ENCODE measurements at places on chromosomes 6 and 20. TPM values are rescaled to one million over a fixed set of nuclear protein-coding genes. Genes with fewer than 3 reads are reported as not detected.
A peak's percentile ranks its signal among the peaks of the same experiment; 100 is the strongest.

Gene GSTA3
- not detected for total RNA-seq

DNA sequence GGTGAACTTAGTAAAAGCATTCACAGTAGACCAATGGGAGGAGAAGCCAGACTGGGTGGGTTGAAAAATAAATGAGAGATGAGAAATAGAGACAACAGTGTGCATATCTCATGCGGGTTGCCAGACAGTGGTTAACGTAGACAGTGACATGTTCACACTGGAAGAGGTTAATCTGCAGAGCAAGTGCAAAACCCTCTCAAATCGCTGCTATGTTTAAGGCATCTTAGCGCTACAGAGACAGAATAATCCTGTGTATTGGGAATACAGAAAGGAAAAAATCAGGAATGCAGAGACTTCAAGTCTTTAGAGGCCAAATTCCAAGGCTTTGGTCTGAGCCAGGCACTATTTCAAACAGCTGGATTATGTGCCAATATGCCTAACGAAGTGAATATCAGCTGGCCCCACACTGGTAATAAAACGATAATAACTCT lies 107.1 kb downstream of the TSHZ2 start:
- H3K4me3 ChIP-seq, result no peak overlapping the region
- H3K4me1 ChIP-seq, result no peaks in the 10 kb centered on the region
- no peak for DNase-seq
- no peaks in the 10 kb centered on the region for H3K36me3 ChIP-seq

DNA sequence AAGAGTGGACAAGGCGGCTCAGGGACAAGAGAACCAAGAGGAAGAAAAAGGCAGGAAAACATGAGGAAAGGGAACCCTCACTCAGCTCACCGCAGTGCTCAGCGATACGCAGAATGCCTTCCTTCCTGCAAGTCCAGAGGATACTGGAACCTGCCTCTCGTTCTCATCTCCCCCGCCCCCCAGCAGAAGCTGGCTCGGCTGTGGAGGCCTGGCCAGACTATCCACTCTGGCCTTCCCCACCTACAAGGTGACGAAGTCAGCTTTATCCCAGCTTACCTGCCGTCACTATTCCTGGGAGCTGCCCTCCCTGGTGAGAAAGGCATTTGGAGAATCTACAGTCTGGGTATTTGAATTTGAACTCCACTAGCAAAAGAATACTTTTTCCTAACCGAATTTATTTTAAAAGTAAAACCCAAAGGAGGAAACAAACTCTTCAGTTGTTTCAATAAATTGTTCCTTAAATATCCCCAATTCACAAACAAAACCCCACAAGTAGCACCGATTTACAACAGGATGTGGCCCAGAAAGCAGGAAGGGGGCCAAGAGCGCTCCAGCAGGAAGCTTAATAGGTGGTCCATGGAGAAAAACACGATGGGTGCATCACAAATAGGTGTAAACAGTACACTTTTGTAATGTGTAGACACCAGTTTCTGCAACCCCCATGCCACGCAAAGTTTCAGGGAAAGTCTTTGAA lies 2.1 kb upstream of the DIDO1 start:
- no peaks in the 10 kb centered on the region for H3K4me1 ChIP-seq
- H3K4me3 ChIP-seq, result no peak overlapping the region
- H3K36me3 ChIP-seq, result no peaks in the 10 kb centered on the region
- H3K27ac ChIP-seq, result no peak overlapping the region
- H3K27me3 ChIP-seq, result no peaks in the 10 kb centered on the region
- DNase-seq, result no peak

GRCh38 chr6:16388488-16388887 lies 150.1 kb downstream of the GMPR start:
- DNase-seq, result no peak
- no peak overlapping the region for H3K27ac ChIP-seq
- H3K36me3 ChIP-seq, result no peaks in the 10 kb centered on the region
- no peak overlapping the region for H3K4me3 ChIP-seq
- H3K4me1 ChIP-seq, result peaks cover 7% of the 10 kb centered on the region

DNA sequence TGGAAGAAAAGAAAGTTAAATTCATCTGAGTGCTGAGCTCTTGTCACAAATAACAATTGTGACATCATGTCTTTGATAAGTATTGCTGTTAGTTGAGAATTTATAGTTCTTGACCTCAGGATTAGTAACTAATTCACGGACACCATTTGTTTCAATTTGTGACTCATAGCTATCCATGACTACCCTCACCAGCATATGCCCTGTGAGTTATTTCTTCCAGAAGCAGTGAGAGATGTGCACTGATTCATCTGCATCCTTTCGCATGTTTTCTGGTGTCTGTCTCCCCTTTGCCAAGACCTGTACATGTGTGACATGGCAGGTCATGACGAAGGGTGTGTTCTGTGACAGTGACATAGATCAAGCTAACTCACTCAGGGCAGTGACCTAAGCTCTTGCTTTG lies 86.9 kb downstream of the SOBP start:
- no peak for DNase-seq
- H3K4me1 ChIP-seq, result no peaks in the 10 kb centered on the region
- no peak overlapping the region for H3K4me3 ChIP-seq
- H3K36me3 ChIP-seq, result peaks cover 3% of the 10 kb centered on the region

GRCh38 chr6:103570431-103570830 lies 1289.3 kb downstream of the HACE1 start:
- H3K36me3 ChIP-seq, result no peaks in the 10 kb centered on the region
- DNase-seq, result no peak

- no peaks in the 10 kb centered on the region for H3K4me1 ChIP-seq
- no peak overlapping the region for H3K27ac ChIP-seq
- H3K27me3 ChIP-seq, result no peaks in the 10 kb centered on the region
- H3K36me3 ChIP-seq, result no peaks in the 10 kb centered on the region
- peak; percentile 22 for DNase-seq
Observed at GRCh38 chr20:36644032-36644705, 1.8 kb downstream of the SLA2 start.

- H3K27ac ChIP-seq, result no peak overlapping the region
- no peak for DNase-seq
- no peaks in the 10 kb centered on the region for H3K36me3 ChIP-seq
- no peaks in the 10 kb centered on the region for H3K4me1 ChIP-seq
Observed at GRCh38 chr20:12744037-12744436, 264.7 kb upstream of the SPTLC3 start.

GRCh38 chr6:124753562-124754105 lies 208.6 kb upstream of the RNF217 start:
- no peaks in the 10 kb centered on the region for H3K36me3 ChIP-seq
- no peak overlapping the region for H3K4me3 ChIP-seq
- H3K4me1 ChIP-seq, result no peaks in the 10 kb centered on the region

DNA sequence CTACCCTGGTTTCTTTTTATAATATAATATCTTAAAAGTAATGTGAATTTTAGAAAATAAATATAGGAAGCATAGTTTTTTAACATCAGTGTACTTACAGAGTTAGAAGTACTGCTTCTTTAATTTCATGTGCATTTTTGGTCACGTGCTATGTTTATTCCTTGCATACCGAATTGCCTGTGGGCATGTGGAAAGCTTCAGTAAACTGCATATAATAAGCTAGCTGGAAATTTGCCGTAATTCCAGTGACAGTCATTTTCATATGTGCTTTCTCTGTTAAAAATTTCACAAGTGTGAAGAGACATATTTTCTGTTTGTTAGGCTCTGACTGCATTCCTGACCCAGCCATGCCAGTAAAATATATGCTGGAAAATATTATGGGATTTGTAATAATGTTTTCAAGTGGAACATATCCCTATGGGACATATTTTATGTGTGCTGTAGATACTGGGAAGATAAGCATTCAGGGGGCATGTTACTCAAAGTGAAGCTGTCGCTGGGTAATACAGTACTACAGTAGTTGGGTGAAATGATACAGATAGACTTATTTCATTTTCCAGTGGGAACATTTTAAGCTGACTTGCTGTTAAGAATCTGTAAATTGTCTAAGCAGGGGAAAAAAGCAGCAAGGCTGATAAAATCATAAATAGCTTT lies 616.7 kb downstream of the FRK start:
- no peaks in the 10 kb centered on the region for H3K4me1 ChIP-seq
- H3K4me3 ChIP-seq, result no peak overlapping the region
- H3K36me3 ChIP-seq, result no peaks in the 10 kb centered on the region
- no peaks in the 10 kb centered on the region for H3K27me3 ChIP-seq
- DNase-seq, result no peak

- H3K4me3 ChIP-seq, result no peak overlapping the region
- H3K36me3 ChIP-seq, result no peaks in the 10 kb centered on the region
Observed at GRCh38 chr20:47350181-47350550, 6.3 kb downstream of the ZMYND8 start.

DNA sequence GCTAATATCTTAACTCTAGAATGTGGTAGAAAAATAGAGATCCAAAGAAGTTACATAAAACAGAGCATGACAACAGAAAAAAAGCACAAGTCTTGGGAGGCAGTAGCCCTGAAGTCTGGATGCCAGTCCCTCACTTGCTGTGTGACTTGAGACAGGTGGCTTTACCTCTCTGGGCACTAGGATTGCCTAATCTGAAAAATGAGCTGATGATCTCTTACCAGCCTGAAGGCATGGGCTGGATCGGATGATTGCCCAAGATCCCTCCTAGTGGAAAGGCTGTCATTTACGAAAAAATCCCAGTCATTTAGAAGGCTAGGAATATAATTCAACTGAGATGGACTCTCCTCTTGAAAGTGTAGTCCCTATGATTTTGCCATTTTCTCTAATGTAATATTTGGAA lies 10.9 kb upstream of the GCM1 start:
- no peaks in the 10 kb centered on the region for H3K4me1 ChIP-seq
- H3K27ac ChIP-seq, result no peak overlapping the region
- DNase-seq, result no peak
- no peaks in the 10 kb centered on the region for H3K36me3 ChIP-seq
